ENCODE measurements at places on chromosomes 12 and 14.

- no peak for DNase-seq
These were observed 318.2 kb downstream of the NUAK1 start for GRCh38 chr12:105820429-105821125.

- DNase-seq = no peak
These were observed 64.5 kb downstream of the TMTC3 start for GRCh38 chr12:88206601-88207000.

GRCh38 chr12:131452444-131452860 is 258.4 kb upstream of the SFSWAP start:
- DNase-seq = no peak

DNA sequence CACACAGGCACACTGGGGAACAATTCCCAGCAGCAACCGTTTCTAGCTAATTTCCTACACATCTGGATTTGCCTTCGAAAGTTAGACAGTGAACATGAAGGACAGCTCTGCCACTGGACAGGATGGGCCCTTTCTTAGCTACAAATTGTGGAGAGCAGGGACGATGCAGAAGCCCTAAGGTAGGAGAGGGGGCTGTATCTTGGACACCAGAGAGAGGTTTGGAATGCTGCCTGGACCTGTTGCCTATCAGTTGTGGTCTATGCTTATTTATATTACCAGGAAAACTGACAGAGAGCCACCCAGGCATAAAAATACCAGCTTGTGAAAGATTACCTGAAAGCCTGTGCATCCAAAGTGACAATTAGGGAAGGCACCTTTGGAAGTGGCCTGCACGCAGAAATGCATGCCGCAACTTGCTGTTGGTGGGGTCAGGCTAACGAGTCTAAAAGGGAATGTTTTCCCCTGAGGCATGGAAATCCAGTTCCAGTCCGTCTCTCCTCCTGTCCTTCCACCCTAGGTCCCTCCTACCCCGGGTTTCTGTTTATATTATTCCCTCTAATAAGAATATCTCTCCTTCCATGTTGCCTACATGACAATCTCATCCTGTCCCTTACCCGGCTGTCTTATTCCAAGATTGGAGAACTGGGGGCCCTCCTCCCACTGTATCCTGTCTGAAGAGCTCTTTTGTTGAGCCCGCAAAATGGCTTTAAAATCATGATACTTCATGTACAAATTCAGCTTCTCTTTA is 60.2 kb downstream of the MDM2 start:
- no peak for DNase-seq

DNA sequence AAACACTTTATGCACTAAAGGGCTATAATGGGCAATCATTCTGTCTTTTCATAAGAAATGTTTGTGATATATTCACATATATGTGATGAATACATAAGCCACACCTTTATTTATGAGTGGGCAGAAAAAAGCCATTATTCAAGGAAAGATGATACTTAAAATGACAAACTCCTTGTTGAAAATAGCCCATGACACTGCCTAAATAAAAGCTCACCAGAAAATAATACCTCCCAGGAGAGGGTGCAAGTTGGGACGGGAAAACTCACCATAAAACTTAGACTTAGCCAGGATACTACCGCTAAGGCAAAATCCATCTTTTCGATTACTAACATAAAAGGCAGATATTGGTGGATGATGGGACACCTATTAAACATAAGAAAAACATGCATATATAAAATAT is 35.8 kb upstream of the BBS10 start:
- no peak for DNase-seq

DNA sequence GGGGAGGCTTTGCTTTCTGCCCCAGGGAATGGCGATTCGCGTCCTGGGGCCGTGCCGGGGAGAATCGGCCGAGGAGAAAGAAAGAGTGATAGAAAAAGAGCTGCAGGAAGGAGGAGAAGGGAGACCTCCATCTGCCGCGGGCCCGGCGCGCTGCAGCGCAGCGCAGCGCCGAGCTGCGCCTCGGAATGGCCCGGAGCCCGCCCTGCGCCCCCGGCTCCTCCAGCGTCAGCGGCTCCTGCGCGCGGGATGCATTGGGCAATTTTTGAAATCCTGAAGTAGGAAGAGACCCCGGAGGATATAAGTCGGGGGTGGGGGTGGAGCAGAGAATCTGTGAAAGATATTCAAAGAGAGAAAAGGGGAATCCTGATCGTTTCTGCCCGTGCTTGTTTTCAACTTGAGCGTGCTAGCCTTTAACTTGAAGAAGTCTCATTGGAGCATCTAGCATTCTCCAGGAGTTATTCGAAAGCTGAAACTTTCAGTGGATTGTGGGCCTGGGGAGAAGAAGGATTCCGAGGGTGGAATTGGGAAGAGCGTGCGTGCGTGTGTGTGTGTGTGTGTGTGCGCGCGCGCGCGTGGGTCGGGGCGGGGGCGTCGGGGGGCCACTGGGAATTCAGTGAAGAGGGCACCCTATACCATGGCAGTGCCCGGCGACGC is 441 bp downstream of the PDE3A start:
- no peak for DNase-seq

GRCh38 chr14:35333797-35334743 is 41.9 kb downstream of the PSMA6 start:
- no peak for DNase-seq

- no peak for DNase-seq
These were observed 31.0 kb downstream of the NFYB start for GRCh38 chr12:104106965-104107364.

GRCh38 chr14:54688229-54688628 is 121.3 kb downstream of the SAMD4A start:
- no peak for DNase-seq
